ENCODE measurements at places on chromosomes 3 and 15.

DNA sequence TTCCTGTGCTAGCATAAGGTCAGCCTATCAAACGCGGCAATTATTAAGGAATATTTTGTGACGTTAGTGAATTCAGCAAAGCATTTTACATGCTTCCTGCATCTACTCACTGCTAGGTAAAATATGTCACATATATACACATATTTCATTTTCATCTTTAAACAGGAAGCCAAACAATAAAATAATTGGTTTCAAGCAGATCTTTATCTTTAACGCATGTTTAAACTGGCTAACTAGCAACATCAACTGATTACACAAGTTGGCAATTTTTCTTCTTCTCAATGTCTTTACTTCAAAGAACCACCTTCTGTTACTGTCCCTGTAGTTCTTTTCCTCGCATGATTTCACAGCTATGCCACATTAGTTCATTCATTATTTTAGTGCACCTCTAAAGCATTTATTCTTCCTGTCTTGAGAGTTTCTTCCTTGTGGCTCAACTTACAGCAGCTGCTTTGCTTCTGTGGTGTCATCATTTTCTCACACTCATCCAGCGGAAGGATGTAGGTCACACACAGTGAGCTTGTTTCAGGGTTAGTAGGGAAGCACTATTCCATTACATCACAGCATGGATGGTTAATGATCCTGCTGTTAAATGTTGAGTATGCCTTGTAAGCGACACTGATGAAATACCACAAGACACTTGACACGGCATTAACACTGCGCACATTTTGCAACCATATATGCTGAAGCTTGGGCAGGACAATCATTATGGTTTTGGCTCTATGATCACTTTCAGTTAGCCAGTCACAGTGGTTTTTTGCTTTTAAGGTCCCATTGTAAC is 2.3 kb upstream of the BCHE start:
- no peak for DNase-seq

GRCh38 chr3:81544385-81544784 is 217.1 kb downstream of the GBE1 start:
- DNase-seq, result no peak

DNA sequence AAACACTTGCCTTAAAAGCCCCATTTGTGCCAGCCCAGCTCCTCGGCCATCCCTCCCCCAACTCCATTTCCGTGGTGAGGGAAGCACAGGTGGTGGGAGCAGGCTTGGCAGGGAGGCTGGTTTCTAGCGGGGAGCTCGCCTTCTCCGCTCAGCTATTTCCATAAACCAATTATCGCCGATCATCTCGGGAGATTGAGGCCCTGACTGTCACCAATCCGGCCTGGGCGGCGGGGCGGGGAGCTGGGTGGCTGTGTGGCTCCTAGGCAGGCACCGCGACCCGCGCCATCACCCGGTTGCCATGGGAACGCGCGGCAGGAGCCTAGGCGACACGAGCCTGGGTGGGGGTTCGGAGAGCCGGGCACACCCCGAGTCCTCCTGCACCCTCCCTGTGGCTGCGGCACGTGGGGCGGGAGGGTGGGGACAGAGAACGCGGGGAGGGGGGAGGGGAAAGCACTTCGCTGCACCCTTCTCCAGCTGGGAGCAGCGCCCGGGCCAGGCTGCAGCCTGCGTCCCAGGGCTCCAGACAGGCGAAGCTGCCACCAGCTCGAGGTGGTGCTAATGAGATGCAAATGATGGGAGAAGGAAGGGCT is 9.3 kb downstream of the CCDC33 start:
- DNase-seq, result peak; percentile 98

DNA sequence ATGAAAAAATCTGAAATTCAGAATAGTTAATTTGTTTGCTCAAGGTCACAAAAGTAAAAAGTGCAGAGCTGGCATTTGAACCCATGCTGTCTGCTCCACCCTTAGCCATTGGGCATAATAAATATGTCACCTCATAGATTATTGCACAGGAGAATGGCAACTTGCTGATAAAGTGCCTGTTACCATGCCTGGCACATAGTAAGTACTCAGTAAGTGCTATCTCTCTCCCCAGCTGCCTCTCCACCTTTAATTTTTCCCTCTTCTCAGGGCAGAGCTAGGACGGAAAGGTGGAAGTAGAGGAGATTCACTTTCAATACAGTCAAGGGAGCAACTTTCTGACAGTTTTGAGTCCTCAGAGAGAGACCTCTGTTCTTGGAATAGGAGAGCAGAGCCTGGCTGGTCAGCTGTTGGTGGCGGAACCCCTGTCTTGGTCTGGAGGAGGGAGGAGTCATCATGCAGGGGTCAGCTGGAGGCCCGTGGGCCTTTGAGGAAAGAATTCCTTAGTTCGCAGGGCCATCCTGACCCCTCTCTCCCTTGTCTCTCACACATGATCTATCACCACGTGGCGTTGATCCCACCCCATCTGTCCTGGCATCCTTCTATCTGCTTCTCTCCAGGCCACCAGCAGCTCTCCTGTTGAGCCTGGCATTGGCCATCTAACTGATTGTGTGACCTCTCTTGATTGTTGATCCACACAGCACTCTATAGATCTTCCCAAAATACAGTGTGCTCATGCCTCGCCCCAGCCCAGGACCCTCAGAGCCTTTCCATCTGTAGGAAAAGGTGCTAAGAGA is 149.3 kb downstream of the RPLP1 start:
- no peak for DNase-seq

DNA sequence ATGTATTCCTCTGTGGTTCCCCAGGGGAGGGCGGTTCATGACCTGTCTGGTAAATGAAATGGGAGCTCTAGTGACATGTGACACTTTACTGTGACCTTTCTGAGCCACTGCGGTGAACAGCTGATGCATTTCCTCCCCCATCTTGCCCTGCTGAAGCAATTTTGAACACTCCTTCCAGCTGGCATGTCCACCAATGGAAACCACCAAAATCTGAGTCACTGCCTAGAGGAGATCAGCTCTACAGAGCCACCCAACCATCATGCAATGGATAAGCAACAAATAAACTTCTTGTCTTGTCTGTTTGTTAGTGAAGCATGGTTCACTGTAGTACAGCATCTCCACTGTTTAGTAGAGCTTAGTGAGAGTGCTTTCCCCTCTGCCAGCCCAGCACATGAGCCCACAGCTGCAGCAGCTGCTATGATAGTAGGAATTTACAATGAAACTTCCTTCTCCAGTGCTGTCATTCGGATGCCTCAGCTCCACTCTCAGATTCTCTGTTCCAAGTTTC is 479.4 kb downstream of the NTRK3 start:
- DNase-seq, result no peak

DNA sequence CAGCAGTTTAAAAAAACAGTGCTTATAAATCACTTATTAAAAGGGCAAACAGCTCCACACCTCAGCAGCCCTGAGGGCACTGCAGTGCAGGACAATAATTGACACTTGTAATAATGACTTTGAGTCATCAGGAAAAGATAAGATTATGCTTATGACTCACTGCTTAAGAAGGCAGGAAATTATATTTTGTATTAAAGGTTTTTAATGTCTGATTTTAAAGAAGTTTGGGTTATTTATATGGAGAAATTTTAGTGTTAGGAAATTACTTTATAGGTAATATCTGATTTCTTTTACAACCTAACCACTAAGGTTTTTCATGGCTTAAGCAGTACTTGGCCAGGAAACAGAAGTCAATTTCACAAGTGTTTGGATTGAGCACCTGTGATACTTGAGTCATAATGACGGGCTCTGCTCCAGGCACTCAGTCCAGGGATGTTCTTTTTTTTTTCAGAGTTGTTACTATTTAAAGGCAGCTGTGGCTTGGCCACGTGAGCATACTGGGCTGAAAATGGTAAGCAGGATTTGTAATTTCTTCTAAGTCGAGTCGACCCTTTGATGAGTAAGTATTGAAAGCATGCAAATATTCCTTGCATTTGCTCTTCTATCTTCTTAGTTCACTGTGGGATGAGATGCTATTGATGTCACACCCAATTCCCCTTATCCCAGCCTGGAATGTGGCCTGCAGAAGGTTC is 21.6 kb upstream of the SLC6A20 start:
- DNase-seq, result no peak

- DNase-seq, result no peak
Measured at GRCh38 chr3:187207624-187208023, 10.3 kb downstream of the RTP1 start.

GRCh38 chr3:144114767-144115166 is 143.1 kb downstream of the DIPK2A start:
- peak; percentile 24 for DNase-seq
